Adrenal gland (tissue), 19 donors: ENCODE measurements at places on chromosomes 2 and 18.
A peak's percentile ranks its signal among the peaks of the same experiment; 100 is the strongest.

GRCh38 chr18:54261894-54262293 lies 7.4 kb upstream of the POLI start:
- DNase-seq, result peak; percentile 16

DNA sequence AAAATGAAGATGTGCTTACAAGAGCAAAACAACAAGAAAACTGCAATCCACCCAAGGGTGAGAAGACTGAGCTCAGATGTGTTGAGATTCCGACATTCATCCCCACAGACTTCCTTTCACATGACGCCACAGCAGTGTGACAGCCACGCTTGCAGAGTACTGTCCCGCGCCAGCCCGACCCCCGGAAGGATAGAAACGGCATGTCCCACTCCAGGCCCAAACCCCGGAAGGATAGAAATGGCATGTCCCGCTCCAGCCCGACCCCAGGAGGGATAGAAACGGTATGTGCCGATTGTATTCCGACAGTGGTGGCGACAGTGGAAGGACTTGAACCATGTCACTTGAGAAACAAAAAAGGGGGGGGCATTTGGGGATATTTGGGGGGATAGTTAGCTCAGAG lies 119.1 kb upstream of the PXDN start:
- DNase-seq, result no peak

- no peak for DNase-seq
These were observed 41.2 kb downstream of the SRD5A2 start for GRCh38 chr2:31539505-31539904.

- DNase-seq, result no peak
These were observed 323.4 kb upstream of the EPHA4 start for GRCh38 chr2:221895366-221896121.

- no peak for DNase-seq
These were observed 79.5 kb upstream of the XPO1 start for GRCh38 chr2:61617610-61618009.

DNA sequence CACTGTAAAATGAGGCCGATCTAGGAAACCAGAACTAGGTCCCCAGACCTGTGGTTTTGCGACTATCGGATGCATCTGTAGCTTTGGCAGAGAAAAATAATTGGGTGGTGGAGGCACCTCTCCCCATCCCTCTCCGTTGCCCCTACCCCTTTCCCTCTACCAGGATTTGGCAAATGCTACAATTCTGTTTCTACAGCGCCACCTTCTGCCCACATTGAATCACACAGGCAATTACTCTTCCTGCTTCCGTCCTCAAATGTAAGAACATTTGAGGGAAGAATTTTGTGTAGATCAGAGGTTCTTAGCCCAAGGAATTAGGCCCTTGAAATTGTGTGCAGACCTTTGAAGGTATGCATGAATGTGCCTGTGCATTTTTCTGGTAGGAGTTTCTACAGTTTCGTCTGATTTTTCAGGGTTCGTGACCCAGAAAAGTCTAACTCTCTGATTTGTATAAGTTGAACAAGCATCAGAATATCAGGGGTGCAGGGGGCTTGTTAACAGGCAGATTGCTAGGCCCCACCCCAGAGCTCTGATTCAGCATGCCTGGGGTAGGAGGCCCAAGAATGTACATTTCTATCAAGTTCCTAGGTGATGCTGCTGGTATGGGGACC lies 11.2 kb downstream of the ATP6V1B1 start:
- peak; percentile 66 for DNase-seq

GRCh38 chr2:240596080-240596460 lies 9.5 kb downstream of the CAPN10 start:
- peak; percentile 11 for DNase-seq
